ENCODE measurements at places on chromosomes 1 and 21. TPM values are rescaled to one million over a fixed set of nuclear protein-coding genes. Genes with fewer than 3 reads are reported as not detected.
A peak's percentile ranks its signal among the peaks of the same experiment; 100 is the strongest.

Gene CRNN
- total RNA-seq: not detected

Gene ARHGAP30
- not detected for total RNA-seq

Gene CGN
- 2.0 TPM for total RNA-seq

GRCh38 chr1:153545067-153546055, at the start of gene S100A4:
Gene S100A4 (minus strand): TSS chr1:153545806. CDS start chr1:153544794, 1,012 bp downstream.
- peak; percentile 77 for DNase-seq

DNA sequence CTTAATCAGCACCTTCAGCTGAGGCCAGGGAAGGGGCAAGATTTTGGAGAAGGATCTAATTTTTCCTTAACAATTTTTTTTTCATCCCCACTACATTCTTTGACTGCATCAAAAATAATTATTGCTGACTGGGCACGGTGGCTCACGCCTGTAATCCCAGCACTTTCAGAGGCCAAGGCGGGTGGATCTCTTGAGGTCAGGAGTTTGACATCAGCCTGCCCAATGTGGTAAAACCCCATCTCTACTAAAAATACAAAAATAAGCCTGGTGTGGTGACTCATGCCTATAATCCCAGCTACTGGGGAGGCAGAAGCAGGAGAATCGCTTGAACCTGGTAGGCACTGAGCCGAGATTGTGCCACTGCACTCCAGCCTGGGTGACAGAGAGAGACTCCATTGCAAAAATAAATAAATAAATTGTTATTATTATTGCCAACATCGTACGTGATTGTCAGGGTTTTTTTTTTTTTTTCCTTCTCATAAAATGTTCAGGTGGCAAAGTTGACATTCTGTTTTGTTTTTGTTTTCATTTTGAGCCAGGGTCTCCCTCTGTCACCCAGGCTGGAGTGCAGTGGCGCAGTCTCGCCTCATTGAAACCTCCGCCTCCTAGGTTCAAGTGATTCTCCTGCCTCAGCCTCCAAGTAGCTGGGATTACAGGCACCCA, 37.3 kb upstream of the MORC3 start:
- no peak for DNase-seq

Gene KPRP
- total RNA-seq: not detected

DNA sequence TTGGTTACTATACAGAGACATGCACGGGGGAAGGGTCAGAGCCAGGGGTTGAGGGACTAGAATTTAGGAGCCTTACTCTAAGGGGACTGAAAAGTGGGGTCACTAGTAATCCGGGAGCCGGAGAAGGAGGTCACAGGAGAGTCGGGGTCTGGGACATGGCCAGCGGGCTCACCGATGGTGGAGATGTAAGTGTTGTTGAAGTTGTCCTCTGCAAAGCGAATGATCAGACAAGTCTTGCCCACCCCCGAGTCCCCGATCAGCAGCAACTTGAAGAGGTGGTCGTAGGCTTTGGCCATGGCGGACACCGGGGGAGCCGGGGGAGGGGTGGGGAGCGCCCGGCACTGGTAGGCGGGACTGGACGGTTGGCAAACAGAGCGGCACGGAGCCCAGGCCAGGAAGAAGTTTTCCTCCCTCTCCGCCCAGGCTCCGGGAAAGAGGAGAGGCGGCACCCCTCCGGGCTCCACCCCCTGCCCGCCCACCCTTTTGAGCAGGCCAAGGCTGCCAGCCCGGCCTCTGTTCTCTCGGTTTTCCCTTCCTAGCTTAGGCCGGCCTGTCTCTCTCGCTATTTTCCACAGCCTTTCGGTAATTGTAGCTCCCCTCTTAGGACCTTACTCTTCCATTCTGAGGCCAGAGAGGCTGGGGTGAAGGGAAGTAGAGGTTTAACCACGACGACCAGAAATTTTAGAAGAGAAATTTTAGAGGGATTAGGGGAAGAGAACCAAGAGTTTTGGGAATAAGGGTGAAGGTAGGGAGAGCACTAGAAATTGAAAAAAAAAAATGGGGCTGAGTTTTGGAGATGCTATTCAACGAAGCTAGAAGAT, at the start of gene RAB13:
Gene RAB13, minus strand, starts transcription at position 399 of the 821 bp plus-strand sequence. Its CDS starts 103 bp downstream, at position 296.
- DNase-seq: peak; percentile 66

Gene CLCA4
- total RNA-seq: not detected
